ENCODE measurements at places on chromosomes 11 and 22.
A peak's percentile ranks its signal among the peaks of the same experiment; 100 is the strongest.

DNA sequence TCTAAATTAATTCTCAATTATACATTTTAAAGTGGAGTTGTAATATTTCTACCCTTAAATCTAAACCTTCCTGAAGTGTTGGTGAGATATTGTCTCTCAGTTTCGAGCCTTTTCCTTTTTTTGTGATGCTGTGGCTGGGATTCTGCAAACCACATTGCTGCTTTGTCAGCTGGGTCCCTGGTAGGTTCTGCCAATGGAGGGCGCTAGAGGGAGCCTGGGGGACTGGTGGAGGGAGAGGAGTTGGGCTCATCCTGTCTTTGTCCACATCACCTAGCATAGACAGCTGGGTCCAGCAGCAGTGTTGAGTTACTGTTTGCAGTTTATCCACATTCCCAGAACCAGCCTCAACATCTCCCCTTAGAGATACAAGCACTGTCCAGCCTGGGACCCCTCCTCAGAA, 41.0 kb downstream of the TRAF6 start:
- DNase-seq: peak; percentile 50

DNA sequence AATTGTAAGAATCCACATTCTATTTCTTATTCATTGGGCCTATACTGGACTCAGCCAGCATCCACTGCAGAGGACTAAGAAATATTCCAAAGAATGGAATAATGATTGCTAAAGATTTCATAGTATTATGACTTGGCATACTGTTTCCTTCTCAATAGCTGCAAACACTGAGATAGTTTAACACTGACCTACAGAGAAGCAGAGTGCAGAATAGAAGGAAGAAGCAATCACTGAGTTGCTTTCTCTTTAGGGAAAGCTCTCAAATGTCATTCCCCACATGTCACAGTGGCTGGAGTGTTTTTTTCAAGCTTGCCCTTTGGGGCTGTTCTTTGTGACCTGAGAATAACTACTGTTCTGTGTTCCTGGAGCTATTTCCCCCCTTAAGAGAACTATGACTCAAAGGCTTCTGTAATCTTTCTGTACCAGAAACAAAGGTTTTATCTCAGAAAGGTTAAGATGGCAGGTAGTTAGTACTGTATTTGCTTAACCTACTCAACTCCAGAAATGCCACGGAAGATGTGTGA, 243.6 kb upstream of the LUZP2 start:
- DNase-seq: no peak

GRCh38 chr11:68735646-68736045, 15.7 kb downstream of the TESMIN start:
- DNase-seq: no peak

DNA sequence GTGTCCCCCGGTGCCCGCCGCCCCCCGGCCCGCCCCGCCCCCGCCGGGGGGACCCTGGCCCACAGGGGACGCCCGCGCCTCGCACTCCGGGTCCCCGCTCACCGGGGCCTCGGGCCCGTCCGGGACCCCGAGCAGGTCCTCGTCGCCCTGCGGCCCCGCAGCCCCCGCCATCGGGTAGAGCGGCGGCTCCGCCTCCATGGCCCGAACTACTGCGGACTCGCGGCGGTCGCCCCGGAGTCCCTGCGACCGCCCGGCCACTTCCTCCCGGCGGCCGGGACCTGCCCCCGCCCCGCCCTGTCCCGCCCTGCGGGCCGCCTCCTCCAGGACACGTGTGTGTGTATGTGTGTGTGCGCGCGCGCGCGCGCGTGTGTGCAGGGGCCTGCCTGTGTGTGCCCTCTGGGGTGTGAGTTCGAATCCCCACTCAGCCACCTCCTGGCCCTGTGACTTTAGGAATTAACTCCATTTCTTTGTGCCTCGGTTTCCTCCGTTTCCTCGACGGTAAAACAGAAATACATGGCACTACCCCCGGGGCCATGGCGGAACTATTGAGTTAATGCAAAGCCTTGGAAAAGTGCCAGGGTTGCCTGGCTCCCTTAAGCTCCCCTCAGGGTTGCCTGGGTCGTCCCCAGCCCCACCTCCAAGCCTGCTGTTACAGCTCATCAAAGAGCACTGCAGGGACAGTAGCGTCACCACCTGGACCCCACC, at the start of gene UNC93B1:
Gene UNC93B1, minus strand, starts transcription at position 252 of the 705 bp plus-strand sequence. Its CDS starts 54 bp downstream, at position 198.
- peak; percentile 90 for DNase-seq

- DNase-seq: no peak
Observed at GRCh38 chr11:119460097-119460496, 37.1 kb upstream of the THY1 start.

DNA sequence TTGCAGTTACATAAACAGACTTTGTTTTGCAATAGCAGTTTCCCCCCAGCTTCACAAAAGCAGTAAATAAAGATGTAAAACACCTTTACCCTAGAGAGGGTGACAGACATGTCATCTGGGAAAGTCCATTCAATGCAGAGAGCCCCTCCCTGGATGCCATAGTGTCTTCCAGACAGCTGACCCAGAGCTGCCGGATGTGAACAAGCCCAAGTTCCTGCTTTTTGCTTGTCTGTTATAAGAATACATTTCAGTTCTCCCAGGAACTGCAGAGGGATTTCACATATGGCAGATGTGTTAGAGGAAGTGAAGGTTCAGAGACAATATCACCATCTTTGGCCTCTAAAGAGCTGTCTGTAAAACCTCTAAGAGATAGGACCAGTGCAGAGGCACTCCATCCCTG, 48.9 kb downstream of the RELT start:
- no peak for DNase-seq

- no peak for DNase-seq
Observed at GRCh38 chr11:72983560-72983959, 158.6 kb downstream of the FCHSD2 start.

GRCh38 chr22:45503050-45503815, 550 bp downstream of the FBLN1 start:
- no peak for DNase-seq

DNA sequence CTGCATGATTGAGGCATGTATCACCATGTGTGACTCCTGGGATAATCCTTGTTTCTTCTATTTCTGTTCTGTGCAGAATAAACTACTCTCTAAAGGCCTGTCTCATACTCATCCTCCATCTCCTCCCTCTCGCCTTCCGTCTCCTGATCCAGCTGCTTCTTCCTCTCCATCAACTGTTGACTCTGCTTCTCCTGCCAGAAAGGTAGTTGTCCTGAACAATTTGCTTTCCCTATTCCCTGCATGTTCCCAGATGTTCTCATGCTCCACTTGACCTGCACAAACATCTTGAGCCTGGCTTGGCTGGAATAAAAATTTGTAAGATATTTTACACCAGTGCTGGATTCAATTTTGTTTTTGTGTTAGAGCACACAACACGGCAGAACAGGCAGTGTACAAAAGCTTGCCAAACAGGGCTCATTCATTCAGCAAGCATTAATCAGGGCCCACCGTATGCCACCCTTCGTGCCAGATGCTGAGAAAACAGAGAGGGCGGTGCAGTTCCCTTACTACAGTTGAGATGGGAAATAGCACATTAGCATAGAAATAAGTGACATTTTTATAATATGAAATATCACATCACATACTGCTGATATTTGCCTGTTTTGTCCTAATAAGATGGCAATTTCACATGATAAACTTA, 133.3 kb upstream of the PARVA start:
- no peak for DNase-seq

DNA sequence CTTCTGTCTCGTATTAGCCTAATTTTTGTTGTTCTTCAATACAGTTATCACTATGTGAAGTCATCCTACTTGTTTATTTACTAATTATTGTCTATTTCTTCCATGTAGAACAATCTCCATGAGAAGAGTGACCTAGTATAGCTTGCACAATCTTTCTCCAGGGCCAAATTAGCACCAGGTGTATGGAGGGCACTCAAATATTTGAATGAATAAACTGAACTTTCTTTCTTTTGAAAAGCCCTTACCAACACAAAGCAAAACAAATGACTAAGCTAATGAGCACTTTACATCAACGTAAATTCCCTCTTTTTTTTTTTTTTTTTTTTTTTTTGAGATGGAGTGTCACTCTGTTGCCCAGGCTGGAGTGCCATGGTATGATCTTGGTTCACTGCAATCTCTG, 34.2 kb downstream of the ABTB2 start:
- no peak for DNase-seq

DNA sequence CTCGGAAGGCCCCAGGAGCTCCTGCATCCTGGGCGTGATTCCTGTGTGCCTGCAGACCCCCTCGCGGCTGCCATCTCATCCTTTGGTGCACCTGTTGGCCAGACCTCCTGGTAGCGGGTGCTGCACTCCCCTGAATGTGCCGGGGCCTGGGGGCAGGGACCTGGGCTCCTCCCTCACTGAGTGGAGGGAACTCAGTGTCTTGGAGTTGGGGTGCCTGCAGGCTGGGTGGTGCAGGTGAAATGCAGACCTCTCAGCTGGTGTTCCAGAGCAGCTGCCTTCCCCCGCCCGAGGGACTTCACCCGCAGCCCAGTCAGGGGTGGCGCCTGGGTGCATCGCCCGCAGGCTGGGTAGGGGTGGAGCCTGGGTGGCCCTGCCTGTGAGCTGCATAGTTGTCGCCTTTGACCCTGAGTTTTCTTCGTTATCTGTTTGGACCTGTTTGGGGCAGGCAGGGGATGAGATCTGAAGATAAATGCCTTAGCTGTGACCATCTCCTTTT, 31.4 kb downstream of the LRP5 start:
- no peak for DNase-seq

GRCh38 chr11:6458352-6459098, 15.2 kb downstream of the TRIM3 start:
- DNase-seq: no peak

GRCh38 chr11:26219183-26220117, 112.5 kb upstream of the ANO3 start:
- DNase-seq: no peak

GRCh38 chr11:95365348-95365747, 134.3 kb upstream of the SESN3 start:
- no peak for DNase-seq

DNA sequence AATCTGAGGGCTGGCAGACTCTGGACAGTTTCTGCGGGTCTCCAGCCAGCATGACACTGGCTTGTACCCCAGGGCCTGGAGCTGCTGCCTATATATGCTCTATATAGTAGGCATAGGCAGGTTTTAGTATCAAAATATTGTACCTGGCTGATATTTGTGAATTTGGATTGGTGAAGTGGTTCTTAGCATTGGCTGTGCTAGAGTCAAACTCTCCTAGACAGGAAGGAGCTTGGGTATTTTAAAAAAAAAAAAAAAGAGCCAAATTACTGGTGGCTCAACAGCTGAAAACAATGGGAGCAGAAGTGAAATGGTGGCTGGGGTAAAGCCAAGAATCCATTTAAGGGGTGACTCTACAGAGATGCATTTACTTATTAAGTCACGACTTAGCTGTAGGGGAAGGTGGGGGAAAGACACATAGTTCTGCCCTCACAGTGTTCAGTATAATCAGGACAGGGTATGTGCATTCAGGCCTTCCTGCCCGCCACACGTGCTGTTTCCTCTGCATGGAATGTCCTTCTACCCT, 11.0 kb upstream of the MTFP1 start:
- no peak for DNase-seq

GRCh38 chr22:44127356-44127755, 53.4 kb upstream of the PARVG start:
- no peak for DNase-seq

- DNase-seq: no peak
Observed at GRCh38 chr22:33789690-33790253, 130.5 kb downstream of the LARGE1 start.

DNA sequence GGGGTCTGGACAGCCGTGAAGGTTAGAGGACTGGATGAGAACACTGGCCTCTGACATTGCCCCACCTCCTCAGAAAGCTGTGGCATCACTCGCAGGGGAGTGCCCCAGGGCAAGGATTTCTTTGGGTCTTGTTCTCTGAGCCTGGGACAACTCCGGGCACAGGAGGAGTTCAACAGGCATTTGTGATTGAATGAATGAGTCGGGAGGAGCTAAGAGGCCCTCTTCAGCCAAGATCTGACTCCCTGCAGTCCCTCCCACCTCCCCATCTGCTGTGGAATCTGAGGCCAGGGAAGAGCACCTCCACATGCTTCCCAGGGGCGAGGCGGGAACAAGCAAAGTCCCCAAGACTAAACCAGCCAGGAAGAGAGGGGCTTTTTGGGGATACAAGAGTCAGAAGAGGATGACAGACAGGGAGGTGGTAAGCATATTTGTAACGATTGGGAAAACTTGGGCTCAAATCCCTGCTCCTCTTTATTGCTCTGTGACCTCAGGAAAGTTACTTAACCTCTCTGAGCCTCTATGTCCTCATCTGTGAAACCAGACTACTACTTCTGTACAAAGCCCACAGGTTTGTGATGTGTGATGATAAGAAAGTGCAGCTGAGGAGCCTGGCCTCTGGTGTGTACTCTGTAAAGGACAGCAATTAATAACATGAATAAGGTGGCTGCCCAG, 6.4 kb downstream of the TP53I11 start:
- DNase-seq: no peak

- DNase-seq: peak; percentile 7
Observed at GRCh38 chr11:2669634-2670469, 29.9 kb downstream of the KCNQ1OT1 start.

DNA sequence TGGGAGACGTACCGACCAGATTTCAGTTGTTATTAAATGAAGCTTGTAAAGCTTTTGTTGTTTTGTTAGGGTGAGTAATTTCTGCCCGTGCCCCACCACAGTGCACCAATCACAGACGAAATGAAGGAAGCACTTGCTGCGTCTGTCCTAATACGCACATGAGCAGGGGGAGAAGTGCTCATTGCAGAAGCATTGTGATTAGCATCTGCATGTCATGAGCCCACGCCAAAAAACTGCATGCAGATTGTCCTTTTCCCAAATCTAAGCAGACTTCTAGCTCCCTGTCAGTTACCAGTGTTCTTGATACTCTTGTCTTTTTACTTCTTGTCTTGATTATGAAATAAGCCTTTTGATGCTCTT, 15.5 kb downstream of the RBX1 start:
- DNase-seq: no peak

DNA sequence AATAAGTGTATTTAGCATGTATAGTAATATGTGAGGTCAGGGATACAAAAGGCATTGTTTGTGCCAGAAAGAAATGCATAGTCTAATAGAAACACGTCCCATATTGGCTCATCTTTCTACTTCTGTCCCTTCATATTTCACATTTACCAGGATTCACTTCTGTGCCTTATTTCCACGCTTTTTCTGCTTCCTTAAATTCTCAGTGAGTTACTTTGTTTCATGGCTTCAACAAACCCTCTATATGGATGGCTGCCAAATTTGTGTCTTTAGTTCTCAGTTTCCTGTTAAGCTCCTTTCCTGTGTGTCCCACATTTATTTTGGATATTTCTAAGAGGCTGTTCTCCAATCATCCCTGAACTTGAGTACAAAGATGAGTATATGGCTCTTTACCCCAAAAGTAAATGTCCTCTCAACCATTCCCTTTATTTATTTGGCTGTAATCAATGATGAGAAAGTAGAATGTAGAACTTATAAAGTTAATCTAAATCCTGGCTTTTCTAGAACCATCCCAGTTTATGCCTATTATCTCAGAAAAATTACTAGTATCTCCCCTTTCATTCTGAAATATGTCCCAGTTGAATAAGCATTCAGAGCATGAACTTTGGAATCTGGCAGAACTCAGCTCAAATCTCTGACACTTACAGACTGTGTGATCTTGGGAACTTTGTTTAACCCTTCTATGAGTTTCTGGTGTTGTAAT, 23.5 kb downstream of the OR8B12 start:
- no peak for DNase-seq
